ENCODE measurements at places on chromosomes 6 and 20.

DNA sequence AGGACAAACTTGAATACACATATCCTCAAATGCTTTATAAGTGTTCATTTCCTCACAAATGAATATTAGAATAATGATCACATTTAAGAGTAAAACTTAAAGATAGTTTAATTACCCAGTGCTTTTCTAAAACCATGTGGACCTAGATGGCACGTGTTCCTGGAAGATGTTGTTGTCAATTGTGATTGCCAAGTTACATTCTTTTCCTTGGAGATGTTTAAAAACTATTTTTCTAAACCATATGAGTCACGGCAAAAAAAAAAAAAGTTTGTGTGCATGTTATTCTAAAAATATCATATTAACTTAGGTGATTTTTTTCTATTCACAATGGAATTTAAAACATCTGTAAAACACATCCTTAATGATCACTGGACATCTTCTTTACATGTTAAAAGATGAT is 51.1 kb downstream of the RCAN2 start:
- DNase-seq: peak; percentile 68

DNA sequence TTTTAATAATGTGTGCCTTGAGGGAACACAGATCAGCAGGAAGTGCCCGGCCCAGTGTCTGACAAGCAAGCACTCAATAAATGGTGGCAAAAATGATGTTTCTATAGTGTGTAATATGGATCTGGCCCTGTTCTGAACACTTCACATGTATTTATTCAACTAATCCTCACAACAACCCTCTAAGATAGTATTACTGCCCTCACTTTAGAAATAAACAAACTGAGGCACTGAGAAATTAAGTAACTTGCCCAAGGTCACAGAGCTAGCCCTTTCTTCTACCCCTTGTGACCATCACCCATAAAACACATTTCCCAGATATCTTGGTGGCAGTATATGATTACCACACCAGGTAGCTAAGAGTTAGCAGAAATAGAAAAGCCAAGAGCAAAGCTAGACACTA is 12.8 kb upstream of the MTFR2 start:
- DNase-seq: no peak

GRCh38 chr20:4102381-4102780 is 87.0 kb upstream of the RNF24 start:
- peak; percentile 43 for DNase-seq

DNA sequence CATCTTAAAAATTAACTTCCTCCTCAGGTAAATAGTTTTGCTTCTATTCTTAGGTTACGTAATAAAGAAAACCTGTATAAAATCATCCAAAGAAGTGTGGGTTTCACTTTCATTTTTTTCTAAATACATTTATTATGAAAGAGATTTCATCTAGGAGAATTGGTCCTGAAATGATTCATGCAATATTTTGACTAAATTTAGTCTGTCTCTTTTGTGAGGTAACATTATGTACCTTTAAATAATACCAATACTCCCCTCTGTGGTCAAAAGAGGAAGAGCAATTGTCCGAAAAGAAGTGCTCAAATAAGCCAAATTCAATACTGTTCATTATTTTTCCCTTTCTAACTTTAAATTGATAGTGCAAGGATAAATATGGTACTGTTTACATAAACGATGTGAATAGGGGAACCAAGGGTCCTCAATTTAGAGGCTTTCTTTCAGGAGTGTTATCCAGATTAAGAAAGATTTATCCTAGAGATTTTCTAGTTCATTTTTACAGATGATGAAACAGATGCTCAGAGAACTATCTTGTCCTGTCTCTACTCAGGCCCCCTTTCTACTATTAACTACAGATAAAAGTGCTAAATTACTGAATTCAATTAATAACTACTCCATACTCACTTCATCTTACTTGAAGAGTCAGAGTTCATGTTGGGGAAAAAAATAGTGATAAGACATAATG is 26.2 kb downstream of the CYP39A1 start:
- peak; percentile 34 for DNase-seq

DNA sequence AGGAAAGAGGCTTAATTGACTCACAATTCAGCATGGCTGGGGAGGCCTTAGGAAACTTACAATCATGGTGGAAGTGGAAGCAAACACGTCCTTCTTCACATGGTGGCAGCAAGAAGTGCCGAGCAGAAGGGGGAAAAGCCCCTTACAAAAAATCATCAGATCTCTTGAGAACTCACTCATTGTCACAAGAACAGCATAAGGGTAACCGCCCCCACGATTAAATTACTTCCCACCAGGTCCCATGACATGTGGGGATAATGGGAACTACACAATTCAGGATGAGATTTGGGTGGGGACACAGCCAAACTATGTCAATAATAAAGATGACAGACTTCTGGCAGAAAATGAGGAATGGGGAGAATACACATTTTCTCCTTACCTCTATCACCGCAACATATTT is 20.5 kb upstream of the OCSTAMP start:
- no peak for DNase-seq

DNA sequence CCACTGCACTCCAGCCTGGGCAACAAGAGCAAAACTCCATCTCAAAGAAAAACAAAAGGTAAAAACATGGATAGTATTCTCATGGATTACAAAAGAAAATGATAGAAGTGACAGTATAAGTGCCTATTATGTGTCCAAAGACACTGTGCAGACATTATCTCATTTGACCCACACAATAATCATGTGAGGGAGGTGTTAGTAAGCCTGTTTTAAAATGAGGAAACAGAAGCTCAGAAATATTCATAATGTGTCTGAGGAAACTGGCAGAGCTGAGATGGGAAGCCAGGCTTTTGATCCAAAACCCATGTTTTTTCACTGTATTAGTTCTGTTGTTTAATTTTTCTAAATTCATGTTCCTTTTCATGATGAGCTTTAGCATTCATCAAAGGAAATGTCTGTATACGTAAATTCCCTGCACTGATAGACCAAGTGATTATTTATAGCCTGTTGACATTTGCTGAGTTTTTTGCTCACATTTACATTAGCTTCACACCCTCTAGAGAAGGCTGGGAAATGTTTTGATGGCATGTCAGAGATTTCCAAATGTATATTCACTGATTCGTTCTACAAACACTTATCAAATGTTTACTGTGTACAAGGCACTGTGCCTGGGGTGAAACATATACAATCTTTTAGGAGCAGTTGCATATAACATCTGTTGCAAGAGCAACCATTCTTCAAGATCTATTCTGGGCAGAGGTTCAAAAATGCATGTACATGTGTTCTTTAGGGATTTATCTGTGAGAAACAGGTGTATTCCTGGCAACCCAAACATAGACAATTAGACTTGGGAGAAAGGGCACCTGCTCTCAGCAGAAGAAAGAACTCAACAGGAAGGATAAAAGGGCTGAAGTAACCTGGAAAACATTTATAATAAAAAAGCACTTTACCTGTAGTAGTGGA is 331.5 kb downstream of the SAMD5 start:
- DNase-seq: no peak

GRCh38 chr6:168650671-168651111 is 209.7 kb downstream of the SMOC2 start:
- DNase-seq: no peak

GRCh38 chr20:3238616-3239025 is 369 bp downstream of the SLC4A11 start:
- DNase-seq: no peak

DNA sequence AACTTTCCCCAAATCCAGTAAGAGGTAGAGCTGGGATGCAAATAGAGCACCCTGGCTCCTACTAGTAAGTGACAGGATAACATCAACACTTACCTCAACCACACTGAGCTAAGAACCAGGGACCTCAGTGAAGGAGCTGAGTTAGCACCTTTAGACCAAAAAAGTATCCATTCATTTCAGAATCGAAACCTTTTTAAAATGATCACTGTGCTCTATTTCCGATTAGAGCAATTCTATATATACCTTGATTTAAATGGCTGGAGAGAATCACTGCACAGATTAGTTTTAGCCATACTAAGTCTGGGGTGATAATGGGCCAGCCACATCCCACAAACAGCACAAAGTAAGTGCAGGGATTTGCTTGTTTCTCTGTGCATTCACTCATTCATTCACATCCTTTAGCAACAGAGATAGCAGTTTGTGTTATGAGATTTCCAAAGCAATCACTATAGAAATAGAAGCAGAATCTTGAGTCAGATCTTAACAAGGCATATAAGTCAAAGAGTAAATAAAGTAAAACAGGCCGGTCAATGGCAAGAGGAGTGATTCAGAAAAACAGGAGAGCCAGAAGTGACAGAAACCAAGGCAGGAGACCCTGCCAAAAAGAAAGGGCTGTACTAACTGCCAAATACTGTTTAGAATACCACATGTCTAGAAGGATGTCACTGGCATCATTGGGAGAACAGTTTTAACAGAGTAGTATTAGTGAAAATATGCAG is 136.3 kb downstream of the KIF13A start:
- DNase-seq: peak; percentile 36
